ENCODE measurements at places on chromosomes 2 and 18.

DNA sequence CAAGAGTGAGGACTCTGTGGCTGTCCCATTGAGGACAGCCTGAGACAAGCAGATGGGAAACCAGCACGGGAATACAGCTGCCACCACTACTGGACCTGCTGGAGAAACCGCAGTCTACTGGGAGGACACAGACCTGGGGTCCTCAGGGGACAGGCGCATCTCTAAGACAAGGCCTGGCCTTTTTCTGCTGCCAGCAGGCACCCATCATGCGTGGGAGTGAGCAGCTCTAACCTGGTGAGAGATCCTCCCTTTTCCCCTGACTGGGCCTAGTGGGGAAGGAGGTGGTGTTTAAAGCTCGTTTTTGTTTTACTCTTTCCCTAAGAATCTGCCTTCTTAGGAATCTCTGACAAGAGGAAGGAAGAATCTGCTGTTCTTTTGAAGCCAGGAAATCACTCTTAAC lies 36.6 kb downstream of the CYRIA start:
- no peaks in the 10 kb centered on the region for H3K27me3 ChIP-seq
- no peaks in the 10 kb centered on the region for H3K36me3 ChIP-seq
- no peak for DNase-seq
- H3K27ac ChIP-seq, result no peak overlapping the region

DNA sequence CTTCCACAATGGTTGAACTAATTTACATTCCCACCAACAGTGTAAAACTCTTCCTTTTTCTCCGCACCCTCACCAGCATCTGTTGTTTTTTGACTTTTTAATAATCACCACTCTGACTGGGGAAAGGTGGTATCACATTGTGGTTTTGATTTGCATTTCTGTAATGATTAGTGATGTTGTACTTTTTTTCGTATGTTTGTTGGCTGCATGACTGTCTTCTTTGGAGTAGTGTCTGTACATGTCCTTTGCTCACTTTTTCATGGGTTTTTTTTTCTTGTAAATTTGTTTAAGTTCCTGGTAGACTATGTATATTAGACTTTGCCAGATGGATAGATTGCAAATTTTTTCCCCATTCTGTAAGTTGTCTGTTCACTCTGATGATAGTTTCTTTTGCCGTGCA lies 574.8 kb downstream of the KCNJ3 start:
- DNase-seq, result no peak
- no peaks in the 10 kb centered on the region for H3K27me3 ChIP-seq
- no peak overlapping the region for H3K4me3 ChIP-seq
- H3K36me3 ChIP-seq, result no peaks in the 10 kb centered on the region

- H3K4me1 ChIP-seq, result peaks cover 3% of the 10 kb centered on the region
- DNase-seq, result no peak
- H3K27ac ChIP-seq, result peak overlapping the region; percentile 45
- no peak overlapping the region for H3K4me3 ChIP-seq
Observed at GRCh38 chr2:74225698-74226459, 27.5 kb downstream of the MTHFD2 start.

GRCh38 chr2:68995916-68996315 lies 17.1 kb upstream of the ANTXR1 start:
- H3K36me3 ChIP-seq, result no peaks in the 10 kb centered on the region
- H3K27ac ChIP-seq, result no peak overlapping the region
- no peak for DNase-seq
- peaks cover 28% of the 10 kb centered on the region for H3K27me3 ChIP-seq
- H3K4me3 ChIP-seq, result no peak overlapping the region

All from activated T-helper 2 cell treated with anti-CD3 and anti-CD28 coated beads, Interferon-gamma antibody, Interleukin-2, Interleukin-4, amounts not matched to agents 10 μg/mL and 5 μg/mL and 100 μg/mL, durations not matched to agents 14 hours and 24 hours and 36 hours (primary cell).